Hindlimb muscle (tissue), 1 donor: ENCODE measurements at places on chromosomes 2 and 18.

- DNase-seq = no peak
Observed at GRCh38 chr2:136980303-136980702, 215.0 kb downstream of the THSD7B start.

DNA sequence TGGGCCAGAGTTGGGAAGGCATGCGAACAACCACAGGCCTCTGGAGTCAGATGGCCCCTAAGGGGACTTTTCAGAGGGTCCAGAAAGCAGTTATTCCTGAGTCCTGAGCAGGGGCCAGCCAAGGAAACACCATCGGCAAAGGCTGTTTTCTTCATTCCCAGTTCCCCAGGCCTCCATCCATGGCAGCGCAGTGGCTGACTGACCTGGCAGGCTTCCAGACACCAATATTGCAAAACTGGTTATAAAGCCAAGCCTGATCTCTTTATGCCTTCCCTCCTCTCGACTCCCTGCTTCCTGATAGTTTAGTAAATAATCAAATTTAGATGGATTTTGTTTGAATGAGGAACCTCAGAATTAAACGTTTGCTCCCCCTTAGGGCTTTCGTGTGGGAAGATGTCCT lies 133.4 kb upstream of the ITGA6 start:
- peak; percentile 36 for DNase-seq

DNA sequence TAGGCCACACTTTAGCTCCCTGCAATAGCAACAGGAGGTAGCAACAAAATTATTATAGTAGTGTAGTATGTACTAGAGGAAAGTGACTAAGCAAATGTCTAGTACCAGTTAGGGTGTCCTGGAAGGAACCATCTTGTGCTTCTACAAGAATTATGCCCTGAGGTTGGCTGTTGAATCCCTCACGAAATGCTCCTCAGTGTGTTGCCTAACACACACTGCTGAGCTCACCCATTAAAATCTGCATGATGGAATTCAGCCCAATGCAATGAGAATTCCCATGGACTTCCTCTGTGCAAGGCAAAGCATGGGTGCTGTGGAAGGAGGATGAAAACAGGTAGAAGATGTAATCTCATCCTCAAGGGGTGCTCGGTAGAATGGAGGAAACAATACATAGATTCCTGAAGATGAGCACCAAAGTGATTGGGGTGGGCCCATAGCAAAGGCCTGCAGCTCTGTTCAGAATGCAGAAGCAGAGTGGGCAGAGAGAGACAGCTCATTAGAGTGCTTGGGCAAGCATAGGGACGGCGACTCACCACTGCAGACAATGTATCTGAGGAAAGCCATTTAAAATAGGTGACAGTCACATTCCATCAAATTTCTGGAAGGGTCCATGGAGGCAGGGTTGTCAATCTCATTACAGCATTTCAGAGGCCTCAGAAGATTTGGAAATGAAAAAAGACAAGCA lies 1.2 kb upstream of the UGT1A7 start:
- DNase-seq = no peak

GRCh38 chr2:11332596-11332995 lies 11.8 kb downstream of the ROCK2 start:
- DNase-seq = no peak

DNA sequence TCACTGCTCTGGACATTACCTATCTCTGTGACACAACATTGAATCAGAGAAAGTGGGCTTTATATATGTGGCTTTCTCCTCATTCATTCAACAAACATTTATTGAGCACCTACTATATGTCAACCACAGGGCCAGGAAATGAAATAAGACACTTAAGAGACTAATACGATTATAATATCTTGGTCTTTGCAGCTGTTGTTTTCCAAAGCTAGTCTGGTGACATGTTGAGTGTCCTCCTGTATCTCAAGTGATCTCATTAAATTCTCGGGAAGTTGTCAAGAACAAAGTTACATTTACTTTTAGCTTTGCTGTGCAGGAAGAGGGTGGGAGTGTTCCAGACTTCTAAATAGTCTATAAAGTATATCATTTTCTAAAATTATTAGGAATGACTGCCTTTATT lies 164.6 kb upstream of the SP5 start:
- DNase-seq = no peak

GRCh38 chr2:74599676-74600075 lies 45.2 kb downstream of the DOK1 start:
- no peak for DNase-seq

- no peak for DNase-seq
Observed at GRCh38 chr2:38716185-38716584, 35.0 kb downstream of the SRSF7 start.

GRCh38 chr18:34794348-34794747 lies 84.2 kb downstream of the DTNA start:
- DNase-seq = no peak

- no peak for DNase-seq
Observed at GRCh38 chr2:141498561-141498960, 632.3 kb downstream of the LRP1B start.

DNA sequence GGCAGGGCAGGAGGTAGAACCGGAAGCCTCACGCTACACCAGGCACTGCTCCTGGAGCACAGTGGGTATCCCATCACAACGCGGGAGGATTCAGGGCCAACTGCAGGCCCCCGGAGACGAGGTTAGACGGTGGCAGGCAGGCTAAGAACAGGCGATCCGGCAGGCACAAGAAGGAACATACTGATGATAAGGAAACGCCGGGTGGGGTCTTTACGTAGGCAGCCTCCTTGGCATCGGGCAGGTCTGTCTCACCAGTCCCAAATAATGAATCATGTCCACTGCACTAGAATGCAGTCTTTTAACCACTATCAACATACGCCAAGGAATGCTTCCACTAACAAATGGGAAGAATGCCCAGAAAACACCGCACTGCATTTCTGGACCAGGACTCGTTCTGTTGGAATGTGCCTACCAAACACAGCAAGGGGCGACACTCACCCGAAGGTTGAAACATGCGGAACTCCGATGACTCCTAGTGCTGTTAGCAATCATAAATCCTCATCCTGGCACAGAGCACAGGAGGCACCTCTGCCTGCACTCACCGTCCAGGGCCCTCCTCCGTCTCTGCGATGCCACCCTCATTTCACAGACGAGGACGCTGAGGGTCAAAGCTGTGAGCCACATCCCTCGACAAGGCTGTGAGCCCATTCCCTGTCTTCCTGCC lies 35.2 kb downstream of the ZNF516 start:
- no peak for DNase-seq

- no peak for DNase-seq
Observed at GRCh38 chr2:174688079-174688478, 76.2 kb downstream of the CHRNA1 start.

GRCh38 chr2:70045932-70046331 lies 41.3 kb upstream of the PCBP1 start:
- no peak for DNase-seq

DNA sequence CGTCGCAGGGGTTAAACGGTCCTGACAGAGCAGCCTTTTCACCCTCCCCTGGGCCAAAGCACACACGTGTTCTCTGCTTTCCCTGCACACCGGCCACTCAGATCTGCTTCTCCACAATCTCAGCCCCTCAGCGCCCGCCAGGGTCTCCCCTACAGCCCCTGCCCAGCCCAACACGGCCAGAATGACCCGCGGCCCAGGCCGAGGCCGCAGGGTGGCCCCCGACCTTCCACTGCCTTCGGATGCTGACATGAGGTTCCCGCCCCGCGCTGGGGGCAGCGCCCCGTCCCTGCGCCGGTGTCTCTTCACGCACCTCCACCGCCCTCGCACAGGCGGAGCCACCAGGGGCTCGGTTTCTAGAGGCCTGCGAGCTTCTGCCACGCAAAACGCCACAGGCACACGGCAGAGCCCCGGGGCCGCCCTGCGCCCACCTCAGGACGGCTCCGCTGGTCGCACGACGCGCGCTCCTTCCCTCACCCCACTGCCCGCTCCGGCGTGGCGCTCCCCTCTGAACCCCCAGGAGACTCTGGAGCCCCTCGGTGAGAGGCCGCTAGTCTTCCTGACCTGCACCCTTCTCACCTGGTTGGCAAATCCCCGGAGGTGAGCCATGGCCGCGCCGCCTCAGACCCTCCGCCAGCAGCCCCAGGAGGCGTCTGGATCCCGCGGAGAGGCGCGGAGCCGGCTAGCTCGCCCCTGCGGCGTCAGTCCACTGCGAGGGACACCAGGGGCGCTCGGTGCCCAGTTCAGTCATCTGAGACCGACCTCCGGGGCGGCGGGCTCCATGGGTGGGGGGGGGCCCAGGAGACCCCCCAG lies 749 bp downstream of the STK25 start:
- peak; percentile 39 for DNase-seq

DNA sequence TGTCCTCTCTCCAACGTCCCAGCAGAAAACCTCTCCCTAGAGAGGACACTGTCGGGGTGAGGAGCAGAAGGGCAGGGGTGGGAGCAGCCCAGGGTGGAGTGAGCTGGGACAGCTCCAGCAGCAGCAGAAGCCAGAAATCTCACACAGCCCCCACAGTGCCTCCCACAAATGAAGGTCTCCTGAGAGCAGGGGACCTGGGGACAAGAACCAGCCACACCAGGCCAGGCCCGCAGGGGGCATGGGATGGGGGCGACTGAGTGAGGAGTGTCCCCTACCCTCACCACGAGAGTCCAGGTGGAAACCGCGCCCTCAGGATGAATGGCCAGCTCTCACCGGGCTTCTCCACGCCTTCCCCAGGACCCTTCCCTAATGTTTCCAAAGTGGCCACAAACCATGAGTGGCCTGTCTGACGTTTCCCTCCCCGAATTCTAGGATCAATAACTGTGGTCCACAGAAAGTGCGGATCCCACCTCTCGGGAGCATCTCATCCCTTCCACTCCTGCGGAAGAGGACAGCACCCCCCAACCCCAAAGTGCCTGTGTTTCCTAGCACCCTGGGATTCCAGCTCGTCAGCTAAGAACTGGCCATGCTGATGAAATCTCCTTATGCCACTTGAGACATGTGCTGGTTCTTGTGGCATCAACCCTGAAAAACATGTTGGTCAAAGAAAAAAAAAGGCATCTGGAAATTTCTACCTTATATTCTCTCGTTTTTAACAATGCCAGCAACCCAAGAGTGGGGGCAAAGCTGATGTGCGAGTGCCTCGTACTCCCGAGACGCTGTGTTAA lies 121.1 kb downstream of the HDAC4 start:
- DNase-seq = no peak

- no peak for DNase-seq
Observed at GRCh38 chr18:79604913-79605880, 74.4 kb upstream of the CTDP1 start.

DNA sequence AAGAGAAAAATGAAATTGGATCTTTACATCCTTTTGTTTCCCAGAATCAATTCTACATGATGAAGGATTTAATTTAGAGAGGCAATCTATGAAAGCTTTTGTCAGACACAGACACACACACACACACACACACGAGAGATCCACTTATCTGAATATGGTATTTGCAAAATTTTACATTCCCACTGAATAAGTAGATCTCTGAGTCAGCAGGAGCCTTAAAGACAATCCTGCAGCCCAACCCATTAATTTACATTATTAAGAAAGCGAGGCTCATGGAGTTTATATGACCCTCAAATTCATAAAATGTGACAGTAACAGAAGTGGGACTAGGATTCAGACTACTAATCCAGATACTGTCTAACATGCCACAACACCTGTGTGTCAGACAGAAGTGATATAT lies 404.4 kb downstream of the NRXN1 start:
- no peak for DNase-seq

- no peak for DNase-seq
Observed at GRCh38 chr2:235463893-235464292, 29.9 kb upstream of the AGAP1 start.

DNA sequence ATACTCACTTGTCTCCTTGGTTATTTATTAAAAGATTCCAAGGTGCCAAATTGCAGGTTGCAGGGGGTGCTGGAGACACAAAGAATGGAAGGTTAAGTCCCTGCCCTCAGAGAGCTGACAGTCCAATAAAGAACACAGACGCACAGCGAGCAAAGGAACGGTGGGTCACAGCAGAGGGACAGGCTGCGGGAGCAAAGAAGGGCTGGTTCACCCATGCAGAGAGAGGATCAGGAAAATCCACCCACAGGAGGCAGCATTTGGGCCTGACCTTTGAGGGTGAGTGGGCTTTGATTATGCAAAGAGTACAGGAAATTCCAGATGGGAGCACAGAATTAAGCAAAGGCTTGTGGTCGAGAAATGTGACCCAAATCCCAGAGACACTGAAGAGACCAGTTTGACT lies 45.0 kb downstream of the ZBTB7C start:
- no peak for DNase-seq

GRCh38 chr2:6545336-6545735 lies 320.4 kb downstream of the CMPK2 start:
- no peak for DNase-seq

- DNase-seq = no peak
Observed at GRCh38 chr18:74876630-74877243, 279.1 kb downstream of the ZNF407 start.

DNA sequence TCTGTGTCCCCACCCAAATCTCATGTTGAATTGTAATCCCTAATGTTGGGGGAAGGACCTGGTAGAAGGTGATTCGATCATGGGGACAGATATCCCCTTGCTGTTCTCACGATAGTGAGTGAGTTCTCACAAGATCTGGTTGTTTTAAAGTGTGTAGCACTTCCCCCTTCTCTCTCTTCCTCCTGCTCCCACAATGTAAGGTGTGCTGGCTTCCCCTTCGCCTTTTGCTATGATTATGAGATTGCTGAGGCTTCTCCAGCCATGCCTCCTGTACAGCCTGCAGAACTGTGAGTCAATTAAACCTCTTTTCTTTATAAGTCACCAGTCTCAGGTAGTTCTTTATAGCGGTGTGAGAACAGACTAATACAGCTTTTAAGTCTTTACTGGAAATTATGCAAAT lies 193.3 kb upstream of the RBBP8 start:
- DNase-seq = no peak

- peak; percentile 19 for DNase-seq
Observed at GRCh38 chr2:102826904-102827303, 65.1 kb downstream of the TMEM182 start.

- peak; percentile 11 for DNase-seq
Observed at GRCh38 chr2:53575721-53576124, 191.9 kb upstream of the CHAC2 start.

- DNase-seq = no peak
Observed at GRCh38 chr2:5360081-5360480, 332.1 kb upstream of the SOX11 start.

- DNase-seq = no peak
Observed at GRCh38 chr2:215615067-215615802, 179.4 kb upstream of the FN1 start.

DNA sequence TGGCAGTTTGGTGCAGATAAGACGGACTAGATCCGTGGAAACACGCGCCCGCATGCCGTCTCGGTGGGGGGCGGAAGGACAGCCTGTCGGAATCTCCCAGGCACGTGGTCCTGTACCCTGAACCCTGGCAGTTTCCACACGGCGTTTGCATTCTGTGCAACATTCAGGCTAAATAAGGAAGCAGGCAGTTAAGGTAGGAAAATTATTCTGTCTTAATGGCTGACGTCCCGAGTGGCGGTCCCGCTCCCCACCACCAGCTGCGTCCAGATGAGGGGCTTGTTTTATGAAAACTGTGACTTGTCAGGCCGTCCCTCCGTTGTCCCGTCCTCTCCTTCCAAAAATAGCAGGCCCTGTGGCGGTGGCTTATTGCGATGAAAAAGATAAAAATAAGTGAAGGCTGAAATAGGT lies 120.2 kb downstream of the NFATC1 start:
- no peak for DNase-seq
